ENCODE measurements at places on chromosomes 5 and 9.

DNA sequence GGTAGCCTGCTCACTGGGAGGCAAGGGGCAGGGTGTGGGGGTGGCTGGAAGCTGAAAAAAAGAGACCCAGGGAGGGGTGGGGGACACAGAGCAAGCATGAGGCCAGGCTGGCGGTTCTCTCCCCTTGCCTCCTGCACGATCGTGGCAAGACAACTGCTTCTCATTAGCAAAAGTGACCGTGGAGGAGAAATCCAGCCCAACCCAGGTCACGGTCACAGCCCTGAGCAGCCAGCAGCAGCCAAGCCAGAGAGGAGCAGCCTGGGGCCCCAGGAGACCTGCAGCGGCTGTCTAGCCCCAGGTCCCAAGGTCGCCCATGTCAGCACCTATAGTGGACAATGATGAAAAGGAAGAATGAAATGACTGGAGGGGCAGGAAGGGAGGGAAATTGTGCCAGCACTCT lies 89.1 kb downstream of the NRG2 start:
- no peak for DNase-seq

DNA sequence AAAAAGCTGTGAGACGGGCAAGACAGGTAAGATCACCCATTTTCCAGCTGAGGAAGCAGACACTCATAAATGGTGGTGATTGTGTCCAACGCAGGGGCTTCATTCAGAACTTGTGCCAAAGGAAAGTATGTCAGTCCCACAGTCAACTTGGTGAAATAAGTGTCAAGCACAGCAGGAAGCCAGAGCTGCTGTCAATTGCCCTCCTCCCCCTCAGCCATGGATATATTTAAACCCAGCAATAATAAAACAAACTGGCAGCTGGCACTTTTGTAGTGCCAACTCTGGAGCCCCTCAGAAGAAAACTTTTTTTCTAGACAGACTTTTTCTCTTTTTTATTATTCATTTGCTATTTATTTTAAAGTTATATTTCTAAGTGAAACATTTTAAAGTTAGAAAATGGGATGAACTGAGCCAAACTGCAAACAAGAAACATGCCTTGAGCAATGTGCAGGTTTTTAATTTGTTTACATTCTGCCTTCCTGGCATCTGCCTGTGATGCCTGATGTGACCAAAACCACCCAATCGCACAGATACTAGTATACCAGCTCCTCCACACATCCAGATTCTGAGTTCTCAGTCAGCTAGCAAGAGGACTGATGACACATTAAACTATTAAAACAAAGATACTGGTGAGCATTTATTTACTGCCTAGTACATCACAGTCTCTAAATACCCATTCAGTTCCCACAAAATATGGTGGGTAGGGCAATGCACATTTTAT lies 17.0 kb downstream of the DMAC1 start:
- no peak for DNase-seq

GRCh38 chr5:55625913-55626312 lies 86.2 kb downstream of the SLC38A9 start:
- DNase-seq, result no peak

DNA sequence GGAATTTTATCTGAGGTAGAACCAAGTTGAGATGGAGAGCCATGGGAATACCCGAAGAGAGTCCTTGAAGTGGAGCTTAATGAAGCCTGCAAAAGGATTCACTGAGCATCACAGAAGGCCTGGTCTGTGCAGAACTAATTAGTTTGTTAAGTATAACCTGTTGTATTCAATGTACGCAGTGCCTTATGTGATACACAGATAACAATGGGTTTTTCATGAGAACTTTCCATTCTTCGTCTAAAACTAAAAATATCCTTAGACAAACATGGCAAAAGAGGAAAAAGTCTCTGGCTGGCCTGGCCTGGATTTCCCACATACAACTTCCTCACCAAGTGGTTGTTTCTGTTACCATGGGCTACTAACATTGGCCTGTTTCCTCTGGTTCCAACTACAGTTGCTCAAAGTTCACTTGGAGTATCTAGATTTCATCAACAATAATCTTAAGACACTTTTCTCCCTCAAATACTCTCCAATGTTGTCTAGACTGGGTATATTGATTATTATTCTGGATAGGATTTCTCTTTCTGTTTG lies 237.6 kb upstream of the ZNF462 start:
- DNase-seq, result no peak

GRCh38 chr9:137315581-137316011 lies 13.5 kb upstream of the NRARP start:
- DNase-seq, result no peak

DNA sequence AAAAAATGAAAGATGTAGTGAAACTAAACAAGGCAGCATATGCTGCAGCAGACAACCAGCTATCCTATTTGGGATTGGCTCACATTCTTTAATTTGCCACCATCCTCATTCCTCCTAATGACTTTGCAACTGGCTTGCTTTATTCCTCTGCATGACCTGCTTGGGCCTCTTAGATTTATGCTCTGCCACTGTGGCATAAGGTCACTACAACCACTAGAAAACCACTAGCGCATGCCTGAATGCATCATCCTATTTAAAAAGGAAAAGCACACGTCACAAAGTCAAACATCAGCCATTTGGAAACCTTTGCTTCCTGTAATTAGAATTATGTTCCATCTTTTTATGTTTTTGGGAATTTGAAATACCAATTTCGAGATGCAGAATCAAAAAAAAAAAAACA lies 40.8 kb upstream of the CCDC152 start:
- DNase-seq, result no peak

GRCh38 chr9:137606734-137607138 lies 1.2 kb downstream of the ARRDC1 start:
- DNase-seq, result no peak

GRCh38 chr5:133450286-133450685 lies 162.1 kb downstream of the FSTL4 start:
- no peak for DNase-seq

GRCh38 chr5:147643142-147643541 lies 133.3 kb upstream of the DPYSL3 start:
- no peak for DNase-seq

DNA sequence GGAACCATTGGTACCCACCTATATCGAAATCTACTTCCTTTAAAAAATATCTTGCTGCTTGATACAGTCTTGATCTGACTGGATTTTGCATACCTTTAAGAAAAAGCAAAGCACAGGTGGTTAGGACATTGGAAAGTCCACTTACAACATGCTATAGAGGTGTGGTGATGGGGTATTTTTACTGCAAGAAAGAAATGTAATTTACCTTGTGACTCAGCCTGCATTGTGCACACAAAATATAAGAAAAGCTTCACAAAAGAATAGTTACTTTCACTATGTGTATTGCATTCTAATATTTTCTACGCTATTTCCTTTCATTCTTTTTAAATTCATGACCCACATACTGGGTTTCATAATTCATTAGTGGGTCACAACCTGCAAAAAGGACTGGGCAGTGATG lies 236.2 kb upstream of the RASEF start:
- DNase-seq, result no peak

DNA sequence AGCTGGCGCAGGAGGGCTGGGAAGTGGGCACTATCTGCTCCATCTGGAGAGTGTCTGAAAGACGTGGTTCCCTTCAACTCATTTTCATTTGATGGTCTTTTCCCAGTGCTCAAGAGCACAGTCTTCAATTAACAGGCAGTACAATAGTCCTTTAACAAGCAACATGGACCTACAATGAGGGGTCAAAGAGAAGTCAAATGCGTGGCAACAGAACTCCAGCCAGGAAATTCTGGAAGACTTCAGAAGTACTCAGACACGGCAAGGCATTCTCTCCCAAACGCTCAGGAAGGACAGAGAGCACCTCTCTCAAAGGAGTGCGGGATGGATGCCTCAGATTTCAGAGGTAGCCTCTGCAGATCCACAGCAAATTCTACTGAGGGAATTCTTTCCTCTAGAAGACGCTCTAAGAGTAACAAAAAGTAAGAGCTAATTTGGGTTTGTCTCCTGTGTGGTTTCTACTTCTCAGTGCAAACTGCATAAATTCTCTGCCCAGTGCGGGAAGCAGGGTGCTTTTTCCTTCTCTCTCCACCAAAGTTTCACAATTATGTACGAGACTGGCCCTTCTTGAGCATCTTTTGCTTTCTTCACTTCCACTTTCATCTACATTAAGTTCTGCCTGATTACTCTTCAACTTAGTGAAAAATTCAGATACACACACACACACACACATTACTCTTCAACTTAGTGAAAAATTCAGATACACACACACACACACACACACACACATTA lies 56.4 kb downstream of the LHFPL2 start:
- no peak for DNase-seq

GRCh38 chr5:173228107-173228506 lies 6.9 kb downstream of the NKX2-5 start:
- no peak for DNase-seq

DNA sequence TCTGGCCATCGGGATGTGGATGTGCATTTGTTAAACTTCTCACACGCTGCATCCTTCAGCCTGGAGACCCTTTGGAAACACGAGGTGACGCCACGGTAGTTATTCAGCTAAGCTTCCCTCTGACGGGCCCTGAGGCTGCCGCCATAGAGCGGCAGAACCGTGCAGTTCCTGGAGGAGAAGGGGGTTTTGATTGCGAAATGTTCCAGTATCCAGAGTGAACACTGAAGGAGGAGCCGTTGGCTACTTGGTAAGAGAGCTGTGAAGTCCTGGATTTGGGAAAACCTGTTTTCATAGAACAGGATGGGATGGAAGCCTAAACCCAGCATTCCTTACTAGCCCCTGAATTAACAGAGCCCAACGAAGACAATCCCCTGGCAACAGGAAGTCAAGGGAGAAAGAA lies 23.0 kb upstream of the EXOC3 start:
- DNase-seq, result no peak

DNA sequence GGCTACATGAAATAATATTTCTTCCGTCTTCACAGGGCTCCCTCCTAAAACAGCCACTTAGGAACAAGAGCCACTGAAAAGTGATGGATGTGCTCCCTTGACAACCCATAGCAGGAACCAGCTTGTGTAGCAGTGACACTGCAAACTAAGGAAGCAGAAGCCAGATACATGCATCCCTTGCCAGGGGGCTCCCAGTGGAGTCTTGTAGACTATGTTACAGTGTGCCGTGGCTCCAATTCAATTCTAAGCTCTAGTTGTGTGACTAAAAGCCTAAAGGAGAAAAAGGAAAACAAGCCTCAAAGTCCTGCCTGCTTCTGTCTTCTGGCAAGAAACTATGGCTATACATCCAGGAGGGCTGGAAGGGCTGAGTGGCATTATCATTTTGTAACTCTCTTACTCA lies 12.2 kb upstream of the TAF1L start:
- DNase-seq, result no peak

DNA sequence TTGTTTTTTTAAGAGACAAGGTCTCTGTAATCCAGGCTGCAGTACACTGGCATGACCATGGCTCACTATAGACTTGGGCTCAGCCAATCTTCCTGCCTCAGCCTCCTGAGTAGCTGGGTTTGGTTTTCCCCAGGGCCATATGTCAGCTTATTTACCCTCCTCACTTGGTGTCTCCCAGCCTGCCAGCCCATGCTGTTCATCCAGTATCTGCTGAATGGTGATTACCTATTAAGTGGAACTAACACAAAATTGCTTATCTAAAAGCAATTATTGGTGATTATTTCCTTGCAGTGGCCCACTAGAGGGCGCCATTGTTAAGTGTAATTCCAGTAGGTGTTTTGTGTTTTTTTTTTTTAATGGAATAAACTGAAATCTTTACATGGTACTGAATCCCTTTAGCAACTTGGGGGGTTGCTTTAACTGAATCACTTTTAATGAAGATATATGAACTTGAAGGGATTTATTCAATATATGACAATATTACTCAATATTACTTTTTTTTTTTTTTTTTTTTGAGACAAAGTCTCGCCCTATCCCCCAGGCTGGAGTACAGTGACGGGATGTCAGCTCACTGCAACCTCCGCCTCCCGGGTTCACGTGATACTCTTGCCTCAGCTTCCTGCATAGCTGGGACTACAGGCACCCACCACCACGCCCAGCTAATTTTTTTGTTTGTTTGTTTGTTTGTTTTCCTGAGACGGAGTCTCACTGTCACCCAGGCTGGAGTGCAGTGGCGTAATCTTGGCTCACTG lies 13.8 kb downstream of the EXOSC2 start:
- no peak for DNase-seq

DNA sequence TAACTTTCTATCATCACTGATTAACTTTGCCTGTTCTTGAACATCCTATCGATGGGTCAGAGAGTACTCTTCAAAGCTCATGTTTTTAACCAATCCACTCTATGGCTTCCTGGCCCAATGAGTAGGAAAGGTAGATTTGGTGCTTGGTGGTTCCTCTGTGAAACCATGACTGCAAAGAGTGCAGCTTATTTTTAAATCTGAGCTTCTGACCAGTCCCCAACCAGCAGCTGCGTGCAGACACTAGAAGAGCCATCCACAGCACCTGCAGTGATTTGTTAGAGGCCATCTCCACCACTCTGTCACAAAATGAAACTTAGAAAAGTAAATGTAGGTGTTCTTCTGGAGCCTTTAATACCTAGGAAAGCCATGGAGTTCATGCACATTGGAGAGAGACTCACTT lies 107.3 kb upstream of the WWC1 start:
- no peak for DNase-seq

GRCh38 chr9:18673179-18673578 lies 199.2 kb downstream of the ADAMTSL1 start:
- DNase-seq, result no peak

DNA sequence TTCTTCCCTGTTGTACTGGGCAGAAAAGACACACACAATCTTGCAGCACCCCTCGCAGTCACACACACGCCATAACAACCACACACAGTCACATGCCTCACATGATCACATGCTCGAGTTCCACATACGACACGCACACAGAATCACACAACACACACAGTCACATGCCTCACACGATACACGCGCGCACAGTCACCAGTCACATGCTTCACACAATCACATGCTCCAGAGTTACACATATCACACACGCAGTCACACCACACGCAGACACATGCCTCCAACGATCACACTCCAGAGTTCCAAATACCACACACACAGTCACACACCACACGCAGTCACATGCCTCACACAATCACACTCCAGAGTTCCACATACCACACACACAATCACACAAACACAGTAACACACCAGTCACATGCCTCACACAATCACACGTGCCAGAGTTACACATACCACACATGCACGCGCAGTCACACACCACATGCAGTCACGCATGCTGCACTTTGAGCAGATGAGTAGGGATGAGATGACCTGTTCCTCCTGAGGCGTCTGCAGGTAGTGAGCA lies 49.0 kb upstream of the LRRC14B start:
- no peak for DNase-seq

- no peak for DNase-seq
Observed at GRCh38 chr9:93540305-93540704, 36.1 kb upstream of the PHF2 start.

DNA sequence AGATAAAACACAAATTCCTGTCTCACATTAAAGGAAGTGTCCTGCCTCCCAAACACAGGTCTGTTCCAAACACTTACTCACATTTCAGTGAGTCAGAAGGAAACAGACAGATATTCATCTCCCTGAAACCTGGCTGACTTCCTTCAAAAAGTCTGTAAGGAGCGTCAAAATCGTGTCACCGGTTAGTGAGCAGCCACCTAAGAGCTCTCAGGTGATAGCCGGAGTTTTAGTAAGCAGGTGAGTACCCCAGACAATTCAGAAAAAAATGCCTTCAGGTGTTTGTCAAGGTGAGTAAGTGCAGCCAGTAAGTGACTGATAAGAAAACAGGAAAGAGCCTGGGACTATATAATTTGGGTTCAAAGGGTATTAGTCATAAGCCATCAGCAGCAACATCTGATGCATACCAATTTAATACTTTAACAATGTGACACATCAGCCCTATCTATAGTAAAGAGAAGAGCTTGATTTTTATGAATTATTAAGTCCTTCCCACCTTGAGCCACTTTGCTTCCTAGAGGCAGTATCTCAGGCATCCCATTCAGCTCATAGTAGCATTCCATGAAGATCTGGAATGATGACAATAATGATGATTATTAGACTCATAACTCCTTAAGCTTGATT lies 1.3 kb upstream of the ITGA2 start:
- DNase-seq, result no peak
